ENCODE measurements at places on chromosomes 7 and 10.

- no peak for DNase-seq
Measured at GRCh38 chr10:114077815-114078219, 34.2 kb downstream of the ADRB1 start.

DNA sequence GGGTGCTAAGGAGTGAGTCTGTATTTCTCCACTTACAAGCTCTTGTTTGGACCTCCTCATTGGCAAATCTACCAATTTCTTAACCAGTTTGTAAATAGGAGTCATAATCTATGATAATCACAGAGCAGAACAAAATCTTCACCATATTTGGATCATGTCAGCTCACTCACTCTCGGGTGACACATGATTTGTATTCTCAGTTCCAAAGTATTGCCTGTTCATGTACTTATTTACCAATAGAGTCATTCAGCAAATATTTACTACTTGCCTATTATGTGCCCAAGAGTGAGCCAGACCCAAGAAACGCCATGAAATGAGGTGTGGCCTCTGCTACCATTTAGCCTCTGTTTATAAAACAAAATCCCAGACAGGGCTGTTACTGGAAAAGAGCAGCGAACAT lies 114.8 kb downstream of the TSPAN12 start:
- no peak for DNase-seq

DNA sequence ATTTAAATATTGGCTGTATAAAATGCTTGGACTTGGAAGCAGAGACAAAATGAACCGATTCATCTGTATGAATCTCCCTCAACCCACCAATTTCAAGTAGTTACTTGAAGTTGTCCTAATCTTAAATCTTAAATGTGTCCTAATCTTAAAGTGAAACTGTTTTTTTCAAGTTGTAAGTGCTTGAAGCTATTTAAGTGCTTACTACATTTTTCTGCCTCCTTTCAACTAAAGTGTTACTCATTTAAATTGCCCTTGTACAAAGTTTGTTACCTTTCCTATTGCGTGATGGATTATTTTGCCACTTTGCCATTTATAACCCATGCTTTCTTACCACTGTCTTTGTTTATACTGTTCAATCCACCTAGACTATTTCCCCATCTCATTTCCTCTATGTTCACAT lies 2.8 kb downstream of the BCAP29 start:
- peak; percentile 52 for DNase-seq

- DNase-seq: no peak
Measured at GRCh38 chr7:44284216-44284615, 41.2 kb downstream of the CAMK2B start.

- no peak for DNase-seq
Measured at GRCh38 chr7:44965937-44966730, 12.7 kb downstream of the MYO1G start.

DNA sequence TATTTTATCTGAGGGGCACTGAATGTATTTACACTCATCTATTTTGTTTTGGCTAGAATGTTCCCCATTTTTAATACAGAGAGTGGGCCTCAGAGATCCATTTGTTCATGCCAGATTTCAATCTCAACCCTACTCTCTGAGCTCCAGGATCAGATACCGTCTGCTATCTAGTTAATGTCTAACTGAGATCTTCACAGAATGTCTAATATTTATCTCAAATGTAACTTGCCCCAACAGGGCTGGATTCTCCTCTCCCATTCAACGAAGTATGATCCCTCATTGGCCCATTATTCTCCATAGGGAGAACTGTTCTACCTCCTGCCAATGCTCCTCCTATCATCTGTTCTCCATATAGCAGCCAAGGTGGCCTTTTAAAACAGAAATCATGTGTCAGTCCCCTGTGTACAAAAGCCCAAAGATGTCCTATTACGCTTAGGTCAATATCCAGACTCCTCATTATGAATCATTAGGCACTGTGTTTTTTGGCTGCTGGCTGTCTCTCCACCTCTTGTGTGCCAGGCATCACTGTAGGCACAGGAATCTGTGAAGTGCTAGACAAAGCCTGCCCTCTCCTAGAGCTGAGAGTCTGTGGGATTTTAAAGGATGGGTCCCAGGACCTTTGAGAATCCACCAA lies 169.3 kb upstream of the AGK start:
- DNase-seq: no peak
